Urinary bladder (tissue), 4 donors: ENCODE measurements at places on chromosomes 1 and 21. TPM values are rescaled to one million over a fixed set of nuclear protein-coding genes. Genes with fewer than 3 reads are reported as not detected.

The WNT4 gene
- total RNA-seq, result 3.0 TPM

The TNFRSF8 gene
- 0.26 TPM for total RNA-seq

The AMPD1 gene
- 1.9 TPM for total RNA-seq

The SEMA4A gene
- total RNA-seq, result 7.3 TPM

The RBBP4 gene
- total RNA-seq, result 151 TPM

The DVL1 gene
- 26.4 TPM for total RNA-seq

The RNU1-4 gene
- under 0.01 TPM for total RNA-seq

The CACNA1S gene
- 1.9 TPM for total RNA-seq

The TMEM82 gene
- total RNA-seq, result not detected

The PTPN7 gene
- 1.2 TPM for total RNA-seq

The PCAT6 gene
- not detected for total RNA-seq

The BATF3 gene
- 2.3 TPM for total RNA-seq

The PTGFRN gene
- total RNA-seq, result 85.9 TPM

The KCNK2 gene
- 3.3 TPM for total RNA-seq

The KCNT2 gene
- total RNA-seq, result 31.2 TPM

The LHX4 gene
- not detected for total RNA-seq

The CLDN19 gene
- total RNA-seq, result 0.69 TPM

The RAB25 gene
- total RNA-seq, result 11.9 TPM

The MIXL1 gene
- total RNA-seq, result not detected

The LIN28A gene
- not detected for total RNA-seq

The RHD gene
- total RNA-seq, result 0.69 TPM

The OBSCN gene
- total RNA-seq, result 29.1 TPM

The LCE6A gene
- total RNA-seq, result not detected
